ENCODE measurements at places on chromosomes 7 and 10.

DNA sequence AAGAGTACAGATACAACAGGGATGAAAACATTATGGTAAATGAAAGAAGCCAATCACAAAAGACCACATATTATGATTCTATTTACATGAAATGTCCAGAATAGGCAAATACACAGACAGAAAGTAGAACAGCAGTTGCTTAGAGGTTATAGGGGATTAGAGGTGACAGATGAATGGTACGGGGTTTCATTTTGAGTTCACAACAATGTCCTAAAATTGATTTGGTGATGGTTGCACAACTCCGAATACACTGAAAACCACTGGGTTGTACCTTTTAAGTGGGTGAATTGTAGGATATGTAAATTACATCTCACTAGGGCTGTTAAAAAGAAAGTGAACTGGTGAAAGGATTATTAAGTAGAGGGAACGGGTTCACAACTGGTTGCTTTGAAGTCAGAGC, 76.3 kb upstream of the MRLN start:
- DNase-seq: no peak

- no peak for DNase-seq
These were observed 106.4 kb upstream of the ZNF438 start for GRCh38 chr10:31138026-31138553.

GRCh38 chr10:11282156-11282555, 264.5 kb downstream of the CELF2 start:
- no peak for DNase-seq

GRCh38 chr7:23887660-23888059, 177.6 kb downstream of the STK31 start:
- DNase-seq: no peak

- no peak for DNase-seq
These were observed 12.2 kb upstream of the KCP start for GRCh38 chr7:128922496-128923410.

GRCh38 chr7:105173586-105173985, 159.6 kb downstream of the KMT2E start:
- DNase-seq: no peak
